Fibroblast of skin of left quadriceps (primary cell): ENCODE measurements at places on chromosomes 11 and 22.

DNA sequence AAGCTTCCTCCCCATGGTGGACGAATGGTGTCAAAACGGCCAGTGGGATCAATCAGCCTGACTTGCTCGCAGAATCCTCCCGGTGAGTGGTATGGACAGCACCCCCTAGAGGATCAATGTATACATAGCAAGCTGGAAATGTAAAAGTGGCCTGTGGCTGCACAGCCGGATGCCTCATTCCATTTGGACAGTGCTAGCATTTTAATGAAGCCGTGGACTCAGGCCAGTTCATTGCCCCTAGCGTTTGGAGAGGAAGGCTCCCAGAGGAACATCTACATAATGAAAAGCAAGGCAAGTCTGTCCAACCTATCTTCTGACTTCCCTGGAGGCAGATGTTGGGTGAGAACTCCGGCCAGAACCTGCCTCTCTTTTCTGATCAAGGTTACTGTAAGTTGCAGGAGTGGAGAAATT is 942.3 kb downstream of the NTM start:
- DNase-seq, result peak; percentile 11

DNA sequence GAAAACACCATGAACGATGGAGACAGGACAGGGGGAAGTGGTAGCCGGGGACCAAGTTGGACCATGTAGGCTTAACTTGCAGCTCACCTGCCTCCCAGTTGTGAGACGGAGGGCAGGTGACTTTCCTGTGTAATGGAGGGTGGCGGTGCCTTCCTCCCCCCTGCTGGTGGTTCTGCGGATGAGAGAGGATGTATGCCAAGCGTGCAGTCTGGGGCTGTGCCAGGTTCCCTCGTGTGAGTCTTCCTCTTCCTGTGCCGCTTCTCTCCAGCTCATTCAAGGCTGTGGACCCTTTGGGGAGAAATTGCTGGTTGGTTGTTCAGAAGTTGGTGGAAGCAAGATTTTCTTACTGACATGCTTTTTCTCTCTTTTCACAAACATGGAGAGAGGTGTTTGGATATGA is 35.1 kb downstream of the MPPED1 start:
- DNase-seq, result no peak

DNA sequence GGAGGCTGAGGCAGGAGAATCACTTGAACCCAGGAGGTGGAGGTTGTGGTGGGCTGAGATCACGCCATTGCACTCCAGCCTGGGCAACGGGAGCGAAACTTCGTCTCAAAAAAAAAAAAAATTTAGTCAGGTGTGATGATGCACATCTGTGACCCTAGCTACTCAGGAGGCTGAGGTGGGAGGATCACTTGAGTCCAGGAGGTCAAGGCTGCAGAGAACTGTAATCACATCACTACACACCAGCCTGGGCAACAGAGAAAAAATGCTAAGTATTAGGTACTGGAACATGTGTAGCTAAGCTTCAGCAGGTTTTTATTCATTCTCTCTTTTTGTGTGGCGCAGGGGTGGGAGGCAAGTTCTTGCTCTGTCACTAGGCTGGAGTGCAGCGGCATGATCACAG is 64.2 kb upstream of the SLN start:
- no peak for DNase-seq

- DNase-seq, result no peak
Measured at GRCh38 chr11:126147208-126148111, 64.0 kb downstream of the RPUSD4 start.

DNA sequence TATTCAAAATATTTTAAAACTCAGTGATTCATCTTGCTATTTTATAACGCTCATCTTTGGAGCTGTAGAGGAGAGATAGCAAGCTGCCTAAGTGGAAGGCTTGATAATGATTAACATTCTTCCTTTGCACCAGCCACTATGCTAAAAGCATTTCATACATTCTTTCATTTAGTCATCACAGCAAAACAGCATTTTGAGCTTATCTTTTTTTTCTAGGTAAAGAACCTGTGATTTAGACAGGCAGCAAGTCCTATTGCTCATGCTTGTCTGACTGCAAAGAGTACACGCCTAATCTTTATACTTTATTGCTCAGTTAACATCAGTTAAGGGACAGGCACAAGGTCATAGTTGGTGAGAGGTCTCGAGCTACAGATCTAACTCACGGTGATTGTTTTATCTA is 713.1 kb upstream of the ARHGAP42 start:
- no peak for DNase-seq

DNA sequence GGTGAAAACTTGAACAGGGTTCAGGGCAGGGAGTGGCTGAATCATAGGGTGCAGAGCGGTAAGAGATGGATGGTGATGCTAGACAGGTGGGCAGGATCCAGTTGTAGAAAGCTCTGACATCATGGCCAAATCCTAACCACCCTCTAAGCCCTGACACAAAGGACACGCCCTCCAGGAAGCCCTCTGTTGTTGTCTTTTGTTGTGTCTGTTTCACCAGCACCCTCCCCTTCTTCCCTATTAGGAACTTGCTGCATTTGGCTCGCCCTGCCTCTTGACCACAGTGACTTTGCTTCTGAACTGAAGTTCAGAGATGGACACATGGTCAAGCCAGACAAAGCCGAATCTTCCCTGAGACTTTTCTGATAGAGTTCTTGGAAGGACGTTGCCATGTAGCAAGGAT is 14.2 kb upstream of the APOL6 start:
- DNase-seq, result no peak

- DNase-seq, result no peak
Measured at GRCh38 chr11:1665313-1665712, 31.7 kb upstream of the KRTAP5-6 start.

GRCh38 chr11:94145916-94146315 is 17.3 kb downstream of the PANX1 start:
- no peak for DNase-seq

GRCh38 chr11:124760806-124761205 is 1.3 kb downstream of the ESAM start:
- DNase-seq, result no peak

DNA sequence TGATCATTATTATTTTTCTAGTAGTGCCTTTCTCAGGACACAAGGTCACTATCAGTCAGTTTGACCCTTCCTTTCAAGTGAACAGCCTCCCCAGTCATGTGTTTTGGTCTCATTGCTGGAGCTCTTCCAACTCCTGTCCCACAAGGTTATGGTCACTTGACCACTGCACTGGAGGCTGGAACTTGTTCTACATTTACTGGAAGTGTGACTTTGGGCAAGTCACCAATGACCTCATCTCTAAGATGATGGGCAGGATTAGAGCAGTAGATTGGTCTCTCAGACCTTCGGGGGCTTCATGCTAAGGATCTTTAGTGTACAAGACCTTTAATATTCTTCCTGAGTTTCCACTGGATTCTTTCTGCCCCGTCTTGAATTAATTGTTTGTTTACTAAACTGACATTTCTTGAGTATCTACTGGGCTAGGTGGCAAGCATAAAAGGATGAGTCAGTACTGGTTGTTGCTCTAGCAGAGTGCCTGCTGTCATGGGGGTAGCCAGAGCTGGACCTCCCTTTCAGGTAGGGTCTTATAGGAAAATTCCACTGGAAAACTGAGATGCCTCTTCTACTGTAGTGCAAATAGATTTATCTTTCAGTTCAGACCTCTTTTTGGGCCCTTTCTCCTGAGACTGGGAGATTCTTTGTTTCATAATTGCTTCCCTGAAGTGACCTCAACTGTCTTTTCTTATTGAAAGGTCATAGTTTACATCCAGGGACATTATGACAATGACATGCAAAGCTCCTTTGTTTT is 106.8 kb downstream of the GRAMD1B start:
- no peak for DNase-seq

DNA sequence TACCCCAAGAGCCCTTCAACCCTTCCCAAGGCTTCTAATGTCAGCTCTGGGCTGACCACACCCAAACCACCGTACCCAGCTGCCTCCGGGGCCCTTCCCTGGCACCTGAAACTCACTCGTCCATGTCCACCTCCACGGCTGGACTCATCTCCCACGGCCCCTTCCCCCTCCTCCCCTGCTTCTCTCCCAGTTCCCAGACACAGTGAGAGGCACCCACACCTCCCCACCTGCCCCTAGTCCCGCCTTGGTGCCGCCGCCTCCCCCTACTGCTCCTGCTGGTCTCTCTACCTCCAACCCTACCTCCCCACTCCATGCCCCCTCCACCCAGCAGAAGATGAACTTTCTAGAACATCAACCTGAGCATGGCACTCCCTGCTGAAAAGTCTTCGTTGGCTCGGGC is 39.5 kb downstream of the ELFN2 start:
- DNase-seq, result no peak

GRCh38 chr11:131463162-131463561 is 92.7 kb downstream of the NTM start:
- no peak for DNase-seq

GRCh38 chr11:75563978-75564552 is 2.0 kb downstream of the SERPINH1 start:
- DNase-seq, result peak; percentile 81

- DNase-seq, result no peak
Measured at GRCh38 chr11:68025047-68025446, 5.4 kb upstream of the NDUFS8 start.

DNA sequence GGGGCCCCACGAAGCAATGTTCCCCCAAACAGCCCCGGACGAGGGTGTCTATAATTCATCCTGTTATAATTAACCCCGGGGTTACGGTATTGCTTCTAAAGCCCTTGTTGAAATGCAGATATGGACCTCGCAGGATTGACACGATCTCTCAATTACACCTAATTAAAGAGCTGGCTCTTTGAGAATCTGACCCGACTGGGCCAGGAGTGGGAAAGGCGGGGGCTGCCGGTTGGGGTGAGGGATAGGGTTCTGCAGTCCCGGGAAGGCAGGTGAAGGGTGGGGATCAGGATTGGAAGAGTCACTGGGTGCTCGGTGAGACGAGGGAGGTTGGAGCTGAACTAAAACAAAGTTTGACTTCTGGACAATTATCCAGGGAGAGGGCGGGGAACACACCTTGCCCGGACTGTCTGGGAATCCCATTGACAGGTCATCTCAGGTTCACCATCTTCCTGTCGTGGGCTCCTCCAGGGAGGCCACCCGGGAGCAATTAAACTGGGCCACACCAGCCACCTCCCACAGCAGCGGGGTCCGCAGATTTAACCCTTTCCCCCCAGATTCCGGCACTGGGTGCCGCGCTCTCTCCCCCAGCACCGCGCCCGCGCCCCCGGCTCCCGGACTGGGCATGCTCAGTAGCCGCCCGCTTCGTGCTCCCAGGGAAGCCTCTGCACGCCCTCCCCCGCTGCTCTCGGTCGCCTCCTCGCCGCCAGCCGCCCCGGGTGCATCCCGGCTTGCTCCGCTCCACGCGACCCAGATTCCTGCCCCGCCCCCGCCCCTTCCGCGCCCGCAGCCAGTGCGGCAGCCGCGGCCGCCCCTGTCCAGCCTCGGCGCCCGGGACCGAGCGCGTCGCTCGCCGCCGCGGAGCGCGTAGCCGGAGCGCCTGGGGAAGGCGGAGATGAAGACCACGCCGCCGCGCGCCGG is at the start of gene ELMOD1:
Gene ELMOD1, plus strand, starts transcription at position 688 of the 918 bp plus-strand sequence. CDS start 27,043 bp downstream, outside the sequence.
- no peak for DNase-seq

DNA sequence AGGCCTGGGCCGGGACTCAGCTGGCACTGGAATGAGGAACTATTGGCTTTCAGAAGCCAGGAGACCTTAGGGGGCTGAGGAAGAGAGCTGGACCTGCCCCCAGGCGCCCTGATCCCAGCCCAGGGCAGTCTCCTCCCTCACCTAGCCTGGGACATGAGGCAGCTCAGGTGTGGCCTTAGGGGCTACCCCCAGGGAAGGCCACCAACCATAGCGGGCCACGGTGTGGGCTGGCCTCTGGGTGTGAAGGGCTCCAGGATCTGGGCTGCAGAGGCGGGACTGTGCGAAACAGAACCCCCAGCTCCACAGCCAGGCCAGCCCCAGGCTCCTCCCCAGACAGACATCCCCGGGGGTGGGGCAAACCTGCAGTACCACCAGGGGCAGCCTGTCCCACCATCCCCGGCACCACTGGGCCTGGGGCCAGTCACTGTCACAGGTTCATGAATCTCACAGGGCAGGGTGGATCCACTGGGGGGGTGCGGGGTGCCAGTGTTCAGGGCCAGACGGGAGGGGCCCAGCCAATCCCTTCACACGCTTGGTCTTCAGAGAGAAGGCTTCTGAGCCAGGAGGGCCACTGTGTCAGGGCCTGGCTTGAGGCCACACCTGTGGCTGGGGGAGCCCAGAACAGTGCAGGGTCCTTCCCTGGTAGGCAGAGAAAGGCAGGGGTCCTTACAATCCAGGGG is 3.5 kb downstream of the PLXNB2 start:
- DNase-seq, result no peak

DNA sequence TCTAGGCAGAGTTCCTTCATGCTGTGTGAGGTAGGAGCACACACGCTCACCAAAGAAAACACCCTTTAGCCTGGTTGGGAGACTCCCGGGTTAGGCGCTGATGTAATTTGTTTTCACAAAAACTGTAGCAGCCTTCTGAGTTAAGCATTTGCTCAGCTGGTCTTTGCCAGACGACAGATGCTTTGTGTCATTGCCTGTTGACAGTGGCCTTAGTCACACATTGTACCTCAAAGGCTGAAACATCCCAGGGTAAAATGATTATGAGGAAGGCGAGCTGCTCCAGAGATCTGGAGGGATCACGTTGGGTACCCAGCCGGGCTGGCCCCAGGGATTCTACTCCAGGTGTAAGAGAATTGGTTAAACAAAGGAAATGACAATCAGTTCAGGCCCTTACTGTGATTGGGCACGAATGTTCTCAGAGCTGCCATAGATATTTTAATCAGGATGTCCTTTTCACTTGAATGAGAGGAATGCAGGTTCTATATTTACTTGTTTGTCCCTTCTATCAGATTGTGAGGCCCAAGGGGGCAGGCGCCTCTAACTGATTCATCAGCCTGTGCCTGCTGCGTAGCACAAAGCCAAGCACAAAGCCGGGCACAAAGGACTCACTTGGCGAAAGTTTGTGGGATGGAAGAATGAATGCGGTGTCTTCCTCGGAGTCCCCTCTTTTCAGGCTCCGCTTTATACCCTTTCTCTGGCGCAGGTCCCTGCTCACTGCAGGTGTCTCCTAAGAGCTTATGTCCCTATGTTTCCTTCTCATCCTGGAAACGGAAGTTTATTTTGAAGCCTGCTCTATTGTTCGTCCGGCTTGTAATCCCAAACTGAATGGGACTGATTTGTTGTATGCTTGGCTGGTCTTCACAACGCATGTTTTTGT is 47.1 kb downstream of the ADM start:
- DNase-seq, result no peak

DNA sequence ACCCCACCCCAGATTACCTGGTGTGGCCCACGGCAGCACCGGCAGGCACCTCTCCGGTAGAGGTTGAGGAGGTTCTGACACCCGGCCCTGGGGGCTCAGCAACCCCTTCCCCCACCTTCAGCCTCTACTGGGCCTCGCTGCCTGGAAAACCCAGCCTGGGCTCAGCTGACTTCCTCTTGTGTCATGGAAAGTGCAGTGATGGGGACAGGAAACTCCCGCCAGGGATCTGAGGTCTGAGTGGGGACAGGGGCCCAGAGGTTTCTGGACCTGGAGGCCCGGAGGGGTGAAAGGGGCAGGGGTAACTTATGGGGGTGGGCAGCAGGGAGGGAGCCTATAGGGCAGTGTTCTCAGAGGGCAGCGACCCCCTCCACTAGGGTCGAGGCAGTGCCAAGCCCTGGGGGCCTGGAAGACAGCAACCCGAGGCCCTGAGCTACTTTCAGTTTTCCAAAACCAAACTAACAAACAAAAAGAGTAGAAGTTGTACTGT is 10.0 kb upstream of the CD5 start:
- no peak for DNase-seq

- no peak for DNase-seq
Measured at GRCh38 chr11:61027141-61027840, 55.8 kb downstream of the CD6 start.

GRCh38 chr11:120707098-120707497 is 195.6 kb downstream of the GRIK4 start:
- no peak for DNase-seq
